ENCODE measurements at places on chromosomes 1 and 21.

- DNase-seq: no peak
These were observed 38.5 kb upstream of the BCL9 start for GRCh38 chr1:147502760-147503159.

- DNase-seq: no peak
These were observed 374.0 kb downstream of the NTNG1 start for GRCh38 chr1:107514841-107515240.

DNA sequence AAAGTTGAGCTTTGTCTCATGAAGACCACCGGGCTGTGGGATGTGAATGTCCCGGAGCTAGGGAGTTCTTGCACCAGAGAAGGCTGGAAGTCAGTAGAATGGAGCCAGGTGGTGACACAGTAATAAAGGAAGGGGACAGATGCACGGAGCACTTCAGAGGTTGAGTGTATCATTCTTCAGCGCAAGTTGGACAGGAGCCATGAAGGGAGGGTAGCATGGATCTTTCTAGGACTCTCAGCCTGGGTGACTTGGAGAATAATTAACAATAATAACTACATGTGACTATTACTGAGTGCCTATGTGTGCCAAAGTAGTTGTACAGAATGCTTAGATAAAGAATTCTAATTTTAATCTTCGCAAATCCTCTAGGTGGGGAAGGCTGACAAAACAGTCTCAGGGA is 258.7 kb upstream of the AJAP1 start:
- no peak for DNase-seq

DNA sequence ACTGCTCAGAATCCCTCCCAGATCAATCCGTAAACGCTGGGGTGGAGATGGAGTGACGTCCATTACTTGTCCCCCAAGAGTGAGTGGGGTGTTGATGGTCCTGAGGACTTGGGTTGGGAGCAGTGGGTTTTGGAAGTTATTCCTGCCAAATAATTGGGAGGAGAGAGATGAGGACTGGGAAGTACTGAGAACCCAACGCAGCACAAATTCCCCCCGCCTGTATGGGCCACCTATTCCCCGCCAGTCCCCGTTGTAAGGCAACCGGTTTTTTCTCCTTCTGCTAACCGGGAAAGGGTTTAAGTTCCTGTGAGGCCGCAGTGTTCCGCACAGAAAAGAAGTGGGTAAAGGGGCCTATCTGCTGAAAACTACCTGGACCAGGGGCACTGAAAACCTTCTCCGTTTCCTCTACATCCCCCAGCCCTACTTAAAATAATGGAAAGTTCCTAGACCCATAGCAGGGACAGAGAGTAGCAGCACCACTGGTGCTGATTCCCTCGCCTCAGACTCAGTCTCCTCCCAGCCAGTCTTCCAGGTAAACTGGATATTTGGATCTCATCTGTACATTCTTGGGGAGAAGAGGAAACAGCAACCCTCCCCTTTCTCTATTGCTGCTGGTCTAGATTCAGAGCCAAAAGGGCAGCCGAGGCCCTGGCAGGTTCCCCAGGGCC is 738 bp downstream of the LURAP1 start:
- DNase-seq: no peak

DNA sequence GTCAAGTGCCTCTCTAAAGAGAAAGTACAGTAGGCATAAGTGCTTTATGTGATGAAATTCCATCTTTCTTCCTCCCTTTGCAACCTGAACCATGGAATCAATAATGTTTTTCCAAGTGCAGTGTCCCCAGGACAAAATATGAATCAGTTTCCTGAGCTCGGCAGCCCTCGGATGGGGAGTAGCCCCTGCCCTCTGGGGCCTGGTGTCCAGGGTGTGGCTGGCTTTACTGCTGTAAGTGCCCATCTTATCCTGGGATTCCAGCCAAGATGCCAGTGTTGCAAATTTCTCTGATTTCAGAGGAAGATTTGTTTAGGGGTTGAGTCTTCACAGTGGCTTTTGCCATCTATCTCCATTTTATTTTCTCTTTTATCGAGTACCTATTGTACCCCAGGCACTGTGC is 40.5 kb upstream of the SRP9 start:
- DNase-seq: no peak

GRCh38 chr1:1569341-1569740 is 5.3 kb downstream of the SSU72 start:
- no peak for DNase-seq

GRCh38 chr1:71861022-71861421 is 421.3 kb downstream of the NEGR1 start:
- no peak for DNase-seq

- DNase-seq: peak; percentile 69
These were observed 1.2 kb downstream of the PABPC4 start for GRCh38 chr1:39575191-39576015.

Data from neural progenitor cell (in vitro differentiated cells).